ENCODE measurements at places on chromosomes 6 and 20.

DNA sequence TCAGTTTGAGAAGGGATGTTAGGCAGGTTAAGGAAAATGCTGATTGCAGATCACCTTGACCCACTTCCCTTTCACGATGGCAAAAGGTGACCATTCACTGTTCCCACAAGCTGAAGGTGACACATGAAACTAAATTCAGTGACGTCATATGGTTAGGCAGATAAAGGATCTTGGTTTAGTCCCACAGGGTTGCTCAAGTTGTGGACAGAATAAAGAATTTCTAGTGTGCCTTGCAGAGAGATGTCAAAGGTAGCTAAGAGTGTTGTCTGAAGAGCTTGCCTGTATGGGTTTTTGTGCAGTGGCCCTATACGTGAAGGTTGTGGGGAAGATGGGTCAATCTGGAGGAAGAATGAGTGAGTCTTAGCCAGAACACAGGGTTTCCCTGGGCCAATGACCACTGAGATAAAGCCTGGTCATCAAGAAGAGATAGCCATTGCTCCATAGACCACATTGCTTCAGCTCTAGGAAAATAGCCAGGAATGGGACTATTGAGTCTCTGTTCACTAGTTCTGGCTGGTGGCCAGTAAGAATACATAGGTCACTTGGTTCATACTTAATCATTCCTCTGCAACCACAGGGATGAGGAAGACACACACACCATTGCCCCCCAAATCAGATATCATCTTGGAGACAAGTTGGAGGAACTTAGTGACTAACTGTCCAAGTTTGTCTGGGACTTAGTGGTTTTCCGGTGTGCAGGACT is 148.5 kb upstream of the ATXN1 start:
- DNase-seq, result no peak

- DNase-seq, result no peak
Measured at GRCh38 chr20:44145131-44145775, 41.7 kb downstream of the JPH2 start.

DNA sequence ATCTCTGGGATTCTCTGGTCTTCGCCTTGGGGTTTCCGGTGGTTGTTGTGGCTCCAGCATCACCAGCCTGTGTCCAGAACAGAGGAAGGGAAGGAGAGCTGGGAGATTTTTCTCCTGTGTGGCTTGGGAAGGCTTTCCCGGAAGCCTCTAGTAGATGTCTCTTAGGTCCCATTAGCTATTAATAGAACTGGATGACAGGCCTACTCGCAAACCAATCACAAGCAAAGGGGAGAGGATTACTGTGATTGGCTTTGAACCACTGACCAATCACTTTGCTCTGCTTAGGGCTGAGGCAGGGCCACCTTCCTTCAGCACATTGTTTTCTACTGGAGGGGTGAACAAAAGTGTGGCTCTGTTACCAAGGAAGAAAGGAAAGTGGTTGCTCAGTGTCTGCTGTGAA is 203.4 kb upstream of the SULF2 start:
- DNase-seq, result no peak

DNA sequence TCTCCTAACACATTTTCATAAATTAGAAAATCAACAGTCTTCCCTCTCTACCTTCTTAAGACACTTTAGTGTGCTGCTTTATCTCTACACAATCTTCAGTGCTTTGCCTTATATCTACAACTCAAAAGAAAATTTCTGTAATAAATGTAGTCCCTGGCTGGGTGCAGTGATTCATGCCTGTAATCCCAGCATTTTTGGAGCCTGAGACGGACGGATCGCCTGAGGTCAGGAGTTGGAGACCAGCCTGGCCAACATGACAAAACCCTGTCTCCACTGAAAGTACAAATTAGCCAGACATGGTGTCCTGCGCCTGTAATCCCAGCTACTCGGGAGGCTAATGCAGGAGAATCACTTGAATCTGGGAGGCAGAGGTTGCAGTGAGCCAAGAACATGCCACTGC is 9.7 kb upstream of the EDN1 start:
- no peak for DNase-seq

DNA sequence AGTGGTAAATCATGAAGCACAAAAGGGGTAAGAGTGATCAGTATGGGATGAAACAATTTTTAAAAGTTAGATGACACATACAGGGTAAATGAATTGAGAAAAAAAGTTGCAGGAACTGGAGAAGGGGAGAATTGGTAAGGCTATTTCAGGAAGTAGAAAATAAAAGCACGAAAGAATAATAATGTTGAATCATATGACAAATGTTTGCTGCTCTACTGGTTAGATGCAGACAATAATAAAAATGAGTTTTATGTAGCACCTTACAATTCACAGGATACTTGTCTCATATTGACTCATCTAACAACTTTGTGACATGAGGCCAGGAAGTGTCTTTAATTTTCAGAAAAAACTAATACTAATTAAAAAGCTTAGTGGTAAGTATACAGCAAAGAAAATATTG is 566.5 kb upstream of the MARCKS start:
- no peak for DNase-seq

- DNase-seq, result no peak
Measured at GRCh38 chr6:39665861-39666260, 59.3 kb downstream of the KIF6 start.

DNA sequence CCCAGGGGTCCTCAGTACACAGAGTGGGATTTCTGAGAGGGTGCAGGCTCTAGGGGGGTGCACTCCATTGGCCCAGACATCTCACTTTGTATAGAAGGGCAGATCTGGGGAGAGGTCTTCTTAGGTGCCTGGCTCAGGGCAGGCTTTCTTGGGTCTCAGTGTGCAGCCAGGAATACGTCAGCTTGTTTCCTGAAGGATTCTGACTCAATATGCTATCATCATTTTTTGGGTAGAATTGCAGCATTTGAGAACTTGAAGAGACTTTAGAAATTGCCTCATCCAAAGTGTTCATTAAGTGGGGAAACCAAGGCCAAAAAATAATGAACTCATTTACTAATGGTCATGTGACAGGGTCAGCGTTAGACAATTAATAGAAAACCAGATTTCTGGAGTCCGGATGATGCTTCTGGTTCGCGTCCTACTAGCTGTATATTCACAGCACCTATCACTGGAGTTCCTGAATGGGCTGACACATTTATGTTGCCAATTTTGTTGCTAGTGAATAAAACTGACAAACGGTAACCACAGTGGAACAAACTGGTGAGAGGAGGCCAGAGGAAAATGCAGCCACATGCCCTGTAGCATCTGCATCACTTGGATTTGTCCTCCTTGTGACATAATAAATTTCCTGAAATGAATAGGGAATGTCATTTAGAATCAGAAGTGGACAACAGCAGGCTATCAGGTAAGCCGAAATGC is 238.9 kb downstream of the TBC1D7 start:
- DNase-seq, result no peak

- no peak for DNase-seq
Measured at GRCh38 chr20:58192065-58192464, 36.4 kb downstream of the ANKRD60 start.

- no peak for DNase-seq
Measured at GRCh38 chr20:19492687-19493336, 265.2 kb upstream of the RIN2 start.
